ENCODE measurements at places on chromosomes 16 and 17. TPM values are rescaled to one million over a fixed set of nuclear protein-coding genes. Genes with fewer than 3 reads are reported as not detected.

GRCh38 chr17:81966343-81967243 lies 5.6 kb upstream of the NOTUM start:
- no peak for DNase-seq

GRCh38 chr17:36717088-36717487 lies 115.7 kb downstream of the MRM1 start:
- no peak for DNase-seq

- DNase-seq, result no peak
Observed at GRCh38 chr17:71237903-71238538, 882.8 kb upstream of the SOX9 start.

DNA sequence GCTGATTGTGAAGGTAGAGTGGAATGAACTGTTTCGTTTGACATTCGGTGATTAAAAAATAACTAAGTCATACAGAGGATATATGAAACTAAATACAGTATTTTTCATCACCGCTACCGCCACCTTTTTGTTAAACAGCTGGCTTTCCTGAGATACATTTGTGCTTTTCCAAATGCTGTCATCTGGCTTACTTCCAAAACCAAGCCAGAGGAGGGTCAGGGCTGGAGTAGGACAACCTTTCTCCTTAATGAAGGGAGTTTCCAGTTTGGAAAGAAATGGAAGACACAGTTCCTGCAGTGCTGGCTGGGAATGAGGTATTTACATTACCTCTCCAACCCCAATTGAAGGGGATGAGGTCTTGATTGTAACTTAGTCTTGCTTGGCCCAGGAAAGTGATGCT lies 3.2 kb downstream of the TNRC6C start:
- DNase-seq, result no peak

DNA sequence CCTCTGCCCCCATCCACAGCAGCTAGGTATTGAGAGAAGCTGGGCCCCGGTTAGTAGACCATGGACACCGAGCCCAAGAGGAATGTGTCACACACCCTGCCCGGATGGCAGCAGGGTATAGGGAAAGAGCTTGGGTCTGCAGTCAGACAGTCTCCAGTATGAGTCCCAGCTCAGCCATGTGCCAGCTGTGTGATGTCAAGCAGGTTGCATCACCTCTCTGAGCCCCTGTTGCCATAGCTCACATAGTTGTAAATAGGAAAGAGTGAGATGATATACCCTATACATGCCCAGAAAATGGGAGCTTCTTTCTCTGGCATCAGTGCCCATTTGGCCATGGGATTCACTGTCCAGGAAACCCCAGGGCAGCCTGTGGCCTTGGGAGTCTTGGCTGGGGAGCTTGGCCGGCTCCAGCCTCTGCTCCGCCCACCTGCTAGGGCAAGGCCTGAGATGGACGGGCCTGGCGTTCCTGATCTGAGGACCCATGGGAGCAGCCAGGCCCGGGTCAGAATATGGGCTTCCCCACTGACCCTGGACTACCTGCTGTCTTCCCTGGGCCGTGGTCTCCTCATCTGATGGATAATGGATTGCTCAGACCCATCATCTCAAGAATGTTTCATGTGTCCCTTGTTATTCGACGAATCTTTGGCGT lies 13.2 kb downstream of the CD300LG start:
- DNase-seq, result no peak

DNA sequence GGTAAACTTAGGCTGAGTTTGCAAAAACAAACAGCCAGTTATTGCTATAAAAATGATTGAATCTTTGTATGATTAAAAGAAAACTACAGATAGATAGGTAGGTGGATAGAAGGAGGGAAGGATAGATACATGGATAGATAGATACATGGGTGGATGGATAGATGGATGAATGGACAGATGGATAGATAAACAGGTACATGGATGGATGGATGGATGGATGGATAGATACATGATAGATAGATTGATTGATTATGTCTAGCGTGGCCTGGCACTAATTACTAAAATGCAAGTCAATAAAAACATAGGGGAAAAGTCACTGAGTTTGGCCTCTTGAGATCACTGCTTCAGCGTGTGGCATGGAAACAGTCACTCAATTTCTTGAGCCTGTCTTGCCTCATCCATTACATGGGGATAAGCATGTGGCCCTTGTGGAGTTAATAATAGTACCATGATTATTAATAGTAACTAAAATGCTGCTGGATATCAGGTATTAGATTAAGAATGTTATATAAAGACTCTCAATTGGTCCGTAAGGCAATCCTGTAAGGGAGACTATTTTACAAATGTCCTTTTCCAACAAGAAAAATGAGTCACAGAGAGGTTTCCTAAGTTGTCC lies 184.9 kb downstream of the HS3ST3A1 start:
- DNase-seq, result no peak

DNA sequence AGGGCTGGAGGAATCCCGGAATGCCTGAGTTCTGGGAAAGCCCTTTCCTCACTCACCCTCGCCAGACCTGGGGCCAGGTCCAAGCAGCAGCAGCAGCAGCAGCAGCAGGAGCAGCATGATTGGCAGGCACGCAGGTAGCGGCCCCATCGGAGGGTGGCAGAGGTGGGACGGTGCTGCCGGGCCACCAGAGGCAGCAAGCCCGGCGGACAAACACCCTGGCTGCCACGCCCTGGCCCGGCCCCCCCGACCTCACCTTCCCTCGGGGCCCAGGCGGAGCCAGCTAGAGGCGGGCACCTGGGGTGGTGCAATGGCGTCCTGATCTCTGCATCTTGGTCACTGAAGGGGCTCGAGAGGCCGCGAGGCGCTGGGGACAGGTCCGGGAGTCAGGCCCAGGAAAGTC lies 122.4 kb downstream of the LAT start:
- no peak for DNase-seq

GRCh38 chr17:57714665-57715180 lies 30.4 kb downstream of the CCDC182 start:
- no peak for DNase-seq

GRCh38 chr16:51193879-51194278 lies 42.8 kb upstream of the SALL1 start:
- DNase-seq, result no peak

DNA sequence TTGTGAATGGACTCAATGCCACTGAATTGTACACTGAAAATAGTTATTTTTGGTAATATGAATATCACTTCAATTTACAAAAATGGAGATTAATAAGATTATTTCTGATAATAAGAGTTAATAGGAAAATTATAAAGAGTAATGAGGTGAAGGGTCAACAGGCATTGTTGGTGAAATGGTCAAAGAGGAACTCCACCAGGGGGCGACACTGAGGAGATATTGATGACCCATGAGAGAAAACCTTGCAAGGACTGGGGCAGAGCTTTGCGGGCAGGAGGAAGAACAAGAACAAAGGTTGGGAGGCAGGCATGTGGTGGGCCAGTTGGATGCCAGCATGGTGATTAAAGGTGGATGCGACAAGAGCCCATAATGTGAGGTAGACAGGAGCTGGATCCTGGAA lies 74.0 kb upstream of the XYLT1 start:
- no peak for DNase-seq

GRCh38 chr16:89192956-89193575 lies 7.3 kb downstream of the SLC22A31 start:
- no peak for DNase-seq

DNA sequence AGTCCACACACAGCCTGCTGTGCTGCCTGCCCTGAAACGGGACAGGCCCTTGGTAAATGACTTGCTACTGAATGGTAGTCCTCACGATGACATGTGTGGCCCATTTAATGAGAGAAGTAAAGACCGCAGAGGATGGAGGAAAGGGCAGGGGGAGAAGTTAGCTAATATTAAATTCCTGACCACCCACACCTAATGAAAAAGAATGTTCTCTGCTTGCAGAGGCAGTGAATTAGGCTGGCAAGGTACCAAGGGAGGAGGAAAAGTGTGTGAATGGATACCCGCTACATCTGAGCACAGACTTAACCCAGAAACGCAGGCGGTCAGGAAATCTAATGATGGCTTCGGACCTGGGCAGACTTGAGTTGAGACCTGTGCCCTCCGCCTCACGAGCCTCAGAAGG lies 141.2 kb downstream of the PRKCA start:
- no peak for DNase-seq

- DNase-seq, result no peak
Observed at GRCh38 chr16:50425044-50425443, 56.3 kb upstream of the BRD7 start.

DNA sequence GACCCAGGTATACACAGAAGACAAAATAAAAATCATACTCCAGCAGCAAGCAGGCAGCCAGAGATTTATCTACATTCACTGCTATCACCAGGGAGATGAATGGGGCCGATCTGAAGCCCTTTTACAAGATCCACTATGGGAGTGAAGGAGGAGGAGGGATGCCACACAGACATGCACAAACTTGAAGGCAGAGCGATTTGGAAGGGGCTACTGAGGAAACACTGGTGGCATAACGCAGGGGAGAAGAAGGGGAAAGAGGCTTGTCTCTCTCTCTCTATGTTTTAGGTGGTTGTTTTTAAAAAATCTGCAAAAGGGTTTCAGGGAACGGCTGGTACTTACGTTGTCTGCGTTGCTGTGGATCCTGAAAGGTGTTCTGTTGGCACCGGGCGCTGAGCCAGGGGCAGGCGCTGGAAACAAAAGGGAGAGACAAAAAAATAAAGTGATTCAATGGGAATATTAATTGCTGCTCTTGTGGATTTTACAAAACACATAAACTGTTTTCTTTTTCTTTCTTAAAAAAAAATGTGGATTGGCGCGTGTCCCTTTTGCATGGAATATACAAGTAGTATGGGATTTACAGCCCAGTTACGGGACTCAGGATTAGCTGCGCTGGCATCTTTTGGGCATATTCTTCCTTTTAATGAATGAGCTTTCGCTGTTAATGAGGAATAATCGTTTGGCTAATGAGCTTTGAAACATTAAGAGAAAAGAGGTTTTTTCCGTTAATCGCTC lies 255.3 kb upstream of the PMFBP1 start:
- no peak for DNase-seq

Gene SLFN14
- total RNA-seq, result 0.18 TPM

Gene PFN1
- total RNA-seq, result 1,675 TPM

Gene KCNG4
- total RNA-seq, result not detected

Gene PDE6G
- 2.7 TPM for total RNA-seq

Gene RMI2
- total RNA-seq, result 5.9 TPM

Gene RNF222
- total RNA-seq, result not detected

Gene PDIA2
- not detected for total RNA-seq

Gene CCL7
- total RNA-seq, result not detected

Measured in glomerular endothelial cell (primary cell).